NCI-H2171 treated with DMSO at 0.1 percent for 48 hours (cell line): ENCODE measurements at places on chromosomes 7 and 10.

GRCh38 chr7:157495594-157495993, 158.8 kb downstream of the DNAJB6 start:
- no peak for DNase-seq

DNA sequence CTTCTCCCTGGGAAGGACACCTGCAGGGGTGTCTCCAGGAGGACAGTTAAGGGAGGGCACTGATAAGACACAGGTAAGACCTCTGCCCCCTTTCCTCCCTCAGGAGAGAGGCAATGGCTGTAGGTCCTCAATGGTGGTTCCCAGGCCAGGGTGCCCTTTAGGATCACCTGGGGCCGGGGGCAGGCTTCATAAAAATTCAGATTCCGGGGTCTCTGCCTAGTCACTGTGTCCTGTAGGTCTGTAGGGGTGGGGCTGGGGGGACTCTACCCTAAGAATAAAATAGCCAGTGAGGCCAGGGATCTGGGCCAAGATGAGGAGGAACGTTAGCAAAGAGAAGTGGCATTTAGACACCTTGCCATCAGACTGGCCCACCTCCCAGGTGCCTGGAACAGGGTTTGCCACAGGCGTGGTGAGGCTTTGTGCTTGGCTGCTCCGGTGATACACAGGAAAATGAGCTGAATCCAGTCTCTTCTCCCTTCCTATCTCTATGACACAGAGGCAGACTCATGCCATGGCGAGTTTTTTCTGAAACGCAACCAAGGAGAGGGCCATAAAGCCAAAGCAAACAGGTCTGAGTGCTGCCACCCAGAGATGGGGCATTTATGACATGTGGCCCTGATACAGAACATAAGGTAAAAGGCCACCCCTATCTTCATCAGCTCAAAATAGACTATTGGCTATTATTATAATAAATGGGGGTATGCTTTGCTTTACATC, 52.6 kb downstream of the SH3PXD2A start:
- no peak for DNase-seq

- DNase-seq: no peak
Observed at GRCh38 chr10:19491166-19491565, 325.1 kb upstream of the PLXDC2 start.

GRCh38 chr10:48762064-48763042, 77.7 kb downstream of the WDFY4 start:
- DNase-seq: no peak

GRCh38 chr10:69847883-69848282, 46.2 kb downstream of the COL13A1 start:
- no peak for DNase-seq

DNA sequence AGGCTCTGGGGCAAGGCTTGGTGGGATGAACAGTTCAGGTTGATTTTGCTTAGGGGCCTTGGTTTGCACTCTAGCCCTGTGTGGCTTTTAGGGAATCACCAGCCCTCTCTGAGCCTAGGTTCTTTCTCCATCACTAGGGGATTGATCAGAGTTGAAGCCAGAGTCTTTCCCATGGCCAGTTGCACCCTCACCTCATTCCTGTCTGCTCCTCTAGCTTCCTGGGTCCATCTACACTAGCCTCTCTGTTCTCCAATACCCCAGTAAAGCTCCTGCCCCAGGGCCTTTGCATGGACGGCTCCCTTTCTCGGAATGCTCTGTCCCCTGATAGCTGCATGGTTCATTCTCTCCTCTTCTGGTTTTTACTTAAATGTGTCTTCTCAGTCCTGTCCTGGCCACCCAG, 40.4 kb downstream of the SORCS3 start:
- DNase-seq: no peak

DNA sequence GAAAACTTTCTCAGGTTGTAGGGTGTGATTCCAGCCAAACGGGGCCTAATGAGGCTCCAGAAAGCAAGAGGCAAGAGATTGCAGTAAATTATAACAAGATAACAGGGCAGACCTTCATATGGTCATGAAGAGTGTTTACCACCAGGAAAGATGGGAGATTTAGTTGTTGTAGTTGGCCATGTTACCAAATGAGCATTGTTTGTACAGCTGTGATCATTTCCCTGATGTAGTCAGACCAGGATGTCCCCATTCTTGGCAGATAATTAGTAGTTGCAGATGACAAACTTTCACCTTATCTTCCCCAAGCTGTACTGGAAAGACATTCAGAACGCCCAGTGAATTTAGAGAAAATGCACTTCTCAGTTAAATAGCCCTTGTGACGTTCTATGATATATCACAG, 630.8 kb downstream of the ANKRD7 start:
- no peak for DNase-seq

DNA sequence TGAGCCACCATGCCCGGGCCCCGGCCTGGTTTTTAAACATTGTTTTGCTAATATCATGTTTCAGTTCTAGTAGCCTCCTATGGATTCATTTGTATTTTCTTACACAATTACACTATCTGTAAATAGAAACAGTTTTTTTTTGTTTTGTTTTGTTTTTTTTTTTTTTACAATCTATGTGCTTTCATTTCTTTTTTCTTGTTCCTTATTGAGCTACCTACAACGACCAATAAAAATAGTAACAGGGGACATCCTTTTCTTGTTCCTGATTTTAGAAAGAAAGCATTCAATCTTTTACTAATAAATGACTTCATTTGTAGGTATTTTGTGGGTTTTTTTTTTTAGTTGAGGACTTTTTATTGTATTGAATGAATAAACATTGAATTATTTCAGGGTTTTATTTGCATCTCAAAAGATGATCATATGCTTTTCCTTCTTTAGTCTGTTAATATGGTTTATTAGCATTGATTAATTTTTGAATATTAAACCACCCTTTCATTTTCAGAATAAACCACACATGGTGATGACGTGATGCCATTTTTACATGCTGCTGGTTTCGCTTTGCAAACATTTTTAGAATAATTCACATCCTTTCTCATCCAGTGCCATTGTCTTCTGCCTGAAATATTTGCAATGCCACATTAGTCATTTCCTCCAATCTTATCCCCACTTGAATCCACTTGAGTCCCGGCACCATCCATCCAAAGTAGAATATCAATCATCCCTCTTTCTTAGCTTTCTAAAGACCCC, 18.1 kb upstream of the AKR1E2 start:
- DNase-seq: no peak

DNA sequence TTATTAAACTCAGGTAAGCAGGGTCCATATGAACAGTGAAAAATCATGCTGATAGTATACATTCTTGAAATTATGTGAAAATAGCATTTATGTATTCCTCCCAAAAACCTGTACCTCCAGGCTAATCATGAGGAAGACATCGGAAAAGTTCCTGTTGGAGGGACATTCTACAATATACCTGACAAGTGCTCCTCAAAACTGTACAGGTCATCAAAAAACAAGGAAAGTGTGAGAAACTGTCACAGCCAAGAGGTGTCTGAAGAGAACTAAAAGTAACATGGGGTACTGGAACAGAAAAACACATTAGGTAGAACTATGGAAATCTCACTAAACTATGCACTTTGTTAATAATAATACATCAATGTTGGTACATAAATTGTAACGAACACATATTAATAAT, 326.7 kb downstream of the CRPPA start:
- no peak for DNase-seq

DNA sequence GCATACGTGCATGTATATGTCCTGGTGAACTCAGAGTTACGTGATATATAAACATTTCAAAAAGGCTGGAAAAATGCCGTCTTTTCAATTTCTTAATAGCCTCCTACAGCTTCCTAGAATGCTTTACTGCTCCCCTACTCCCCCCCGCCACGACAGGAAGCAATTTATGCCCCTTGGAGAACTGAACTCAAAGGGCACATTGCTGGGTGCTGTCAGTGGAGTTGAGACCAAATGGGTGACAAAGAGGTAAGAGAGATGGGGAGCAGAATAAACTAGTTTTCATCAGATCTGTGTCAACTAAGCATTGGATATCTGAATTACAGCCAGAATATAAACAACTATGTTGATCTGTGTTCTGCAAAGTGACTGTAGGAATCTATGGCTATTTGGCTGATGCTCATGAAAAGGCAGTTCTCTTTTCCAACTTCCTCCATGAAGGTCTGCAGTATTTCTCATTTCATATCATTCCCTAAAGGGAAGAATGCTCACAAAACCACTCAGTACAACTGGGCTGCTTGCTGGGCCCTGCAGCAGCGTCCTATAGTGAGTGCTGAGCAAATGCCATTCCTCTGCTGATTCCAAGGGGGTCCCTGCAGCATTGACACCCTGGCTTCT, 171.3 kb upstream of the HPS1 start:
- DNase-seq: no peak

DNA sequence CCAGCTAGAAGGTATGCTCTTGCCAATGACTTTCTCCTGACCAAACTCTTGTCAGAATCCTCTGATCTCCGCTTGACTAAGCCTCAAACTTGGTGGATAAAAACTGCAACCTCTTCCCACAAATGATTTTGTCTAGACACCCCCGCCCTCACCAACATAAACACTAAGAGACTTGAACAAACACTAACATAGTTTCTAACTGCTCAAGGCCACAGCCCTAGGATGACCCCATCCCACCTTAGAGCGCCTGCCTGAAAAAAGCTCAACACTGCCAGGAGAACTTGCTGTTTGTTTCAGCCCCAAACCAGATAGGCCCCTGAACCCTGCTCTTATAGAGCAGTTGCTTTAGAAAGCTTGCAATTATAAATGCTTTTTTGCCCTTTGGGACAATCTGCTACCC, 71.8 kb downstream of the LRRN3 start:
- DNase-seq: no peak

GRCh38 chr10:92239600-92240288, 51.1 kb downstream of the CPEB3 start:
- peak; percentile 10 for DNase-seq
